ENCODE measurements at places on chromosomes 1 and 21. TPM values are rescaled to one million over a fixed set of nuclear protein-coding genes. Genes with fewer than 3 reads are reported as not detected.

SV2A gene
- total RNA-seq: 0.44 TPM

HEYL gene
- 21.2 TPM for total RNA-seq

DNA sequence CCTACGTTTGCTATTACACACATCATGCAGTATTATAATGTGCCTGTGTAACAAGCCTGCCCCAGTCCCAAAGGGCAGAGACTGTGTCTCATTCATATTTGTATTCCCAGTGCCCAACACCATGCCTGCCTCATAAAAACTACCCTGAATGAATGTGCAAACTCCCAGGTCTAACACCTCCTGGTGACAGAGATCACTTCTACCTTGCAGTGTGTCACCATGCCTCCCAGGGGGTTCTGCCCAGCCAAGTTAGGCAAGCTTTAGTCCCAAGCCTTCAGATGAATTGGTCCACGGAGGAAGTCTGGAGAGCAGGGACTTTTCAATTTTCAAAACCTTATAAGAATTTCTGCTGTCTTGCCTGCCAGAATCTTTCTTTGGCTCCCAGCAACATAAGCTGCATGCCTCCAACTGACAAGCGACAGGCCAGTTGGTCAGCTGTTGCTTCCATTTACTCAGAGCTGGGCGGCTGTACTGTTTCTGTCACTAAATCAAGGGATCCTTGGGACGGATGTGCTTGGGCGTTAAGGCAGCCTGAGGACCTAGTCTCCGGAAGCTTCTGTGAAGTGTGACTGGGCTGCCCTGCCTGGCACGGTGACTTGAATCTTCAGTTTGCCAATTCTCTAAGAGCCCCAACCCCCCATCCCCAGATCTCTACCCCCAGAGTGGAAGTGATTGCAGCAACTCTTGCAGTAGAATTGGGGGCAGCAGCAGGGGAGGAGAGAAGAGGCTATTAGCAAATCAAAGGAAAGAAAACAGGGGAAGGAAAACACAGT is 1.2 kb downstream of the RXRG start:
- DNase-seq: peak; percentile 35

- DNase-seq: no peak
Observed at GRCh38 chr1:71086331-71086730, 5.5 kb upstream of the ZRANB2 start.

GRCh38 chr1:60903591-60903990 is 178.8 kb upstream of the NFIA start:
- peak; percentile 73 for DNase-seq

- DNase-seq: no peak
Observed at GRCh38 chr1:207243442-207244408, 77.8 kb upstream of the CD55 start.

DNA sequence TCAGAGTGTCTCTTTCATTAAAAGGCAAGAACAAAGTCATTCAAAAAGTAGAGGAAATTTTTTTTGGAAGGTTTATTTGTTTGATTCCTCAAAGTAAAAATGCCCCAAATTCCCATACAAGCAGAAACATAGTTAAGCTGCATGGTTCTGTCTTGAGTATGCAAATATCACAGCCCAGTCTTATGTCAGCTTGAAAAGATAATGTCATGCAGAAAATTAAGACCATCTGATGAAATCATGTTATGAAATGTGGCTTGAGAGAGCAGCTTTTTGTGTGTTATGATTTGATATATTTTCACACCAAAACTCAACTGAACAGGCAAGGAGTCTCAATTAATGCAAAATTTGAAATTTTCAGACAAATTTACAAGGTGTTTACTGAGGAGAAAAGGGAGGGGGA is 411.0 kb downstream of the LMO4 start:
- no peak for DNase-seq

DNA sequence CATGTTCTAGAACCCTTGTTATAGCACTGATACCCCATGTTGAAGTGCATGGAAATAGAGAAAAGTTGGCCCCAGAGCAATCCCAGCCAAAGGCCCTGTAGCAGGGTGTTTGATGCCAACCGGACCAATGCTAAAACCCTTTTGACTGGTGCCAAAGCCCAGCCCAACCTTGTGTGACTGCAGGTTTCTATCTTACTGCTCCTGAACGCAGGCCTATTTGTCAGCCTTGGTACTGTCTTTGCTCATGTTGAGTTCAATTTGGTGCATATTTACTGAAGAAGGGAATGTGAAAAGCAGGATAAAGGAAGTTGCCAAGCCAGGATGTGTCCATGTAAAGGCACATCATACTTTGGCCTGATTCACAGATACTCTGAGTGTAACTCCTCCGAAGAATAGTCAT is 51.7 kb upstream of the NFASC start:
- DNase-seq: no peak

DNA sequence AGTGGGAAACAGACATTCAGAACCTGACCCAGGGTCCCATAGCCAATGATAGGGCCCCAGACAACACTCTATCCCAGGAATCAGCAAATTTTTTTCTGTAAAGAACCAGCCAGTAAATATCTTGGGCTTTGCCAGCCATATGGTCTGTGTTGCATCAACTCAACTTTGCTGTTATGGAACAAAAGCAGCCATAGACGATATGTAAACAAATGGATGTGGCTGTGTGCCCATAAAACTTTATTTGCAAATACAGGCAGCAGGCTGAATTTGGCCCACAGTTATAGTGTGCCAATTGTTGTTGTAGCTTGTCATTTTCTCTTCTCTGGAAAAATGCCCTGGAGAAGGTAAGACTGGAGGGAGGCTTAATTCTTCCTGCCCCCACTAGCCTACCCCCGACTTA is 431.1 kb upstream of the VAMP3 start:
- no peak for DNase-seq

DNA sequence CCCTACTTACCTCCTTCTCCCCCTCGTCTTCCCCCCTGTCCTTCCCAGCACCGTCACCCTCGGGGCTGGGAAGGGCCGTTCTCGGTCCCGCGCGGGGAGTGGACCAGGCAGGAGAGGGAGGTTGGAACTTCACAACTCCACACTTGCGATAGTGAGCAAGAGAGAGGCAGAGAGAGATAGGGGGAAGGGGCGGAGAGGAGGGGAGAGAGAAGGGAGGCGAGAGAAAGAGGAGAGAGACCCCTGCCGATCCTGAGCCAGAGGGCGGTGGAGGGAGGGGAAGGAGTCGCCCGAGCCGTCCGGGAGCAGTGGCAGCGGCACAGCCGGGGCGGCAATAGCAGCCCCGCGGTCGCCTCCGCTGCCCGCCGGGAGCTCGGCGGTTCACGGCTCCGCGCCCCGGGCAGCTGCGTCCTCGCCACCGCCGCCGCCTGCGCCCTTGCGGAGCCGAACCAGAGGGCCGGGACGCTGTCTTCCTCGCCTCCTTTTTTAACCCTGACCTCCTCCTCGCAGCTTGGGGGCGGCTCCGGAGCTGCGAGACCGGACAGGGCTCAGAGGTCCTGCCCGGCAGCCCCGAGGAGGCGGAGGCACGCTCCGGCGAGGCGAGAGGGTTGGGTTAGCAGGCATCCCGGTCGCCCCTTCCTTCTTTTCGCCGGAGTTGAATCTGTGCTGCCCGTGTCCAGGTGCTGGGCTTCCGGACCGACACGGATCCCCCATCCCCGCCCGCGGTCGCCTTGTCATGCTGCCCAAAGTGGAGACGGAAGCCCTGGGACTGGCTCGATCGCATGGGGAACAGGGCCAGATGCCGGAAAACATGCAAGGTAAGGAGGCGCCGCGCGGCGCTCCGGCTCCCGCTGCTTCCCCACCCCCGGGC is 11.7 kb downstream of the NR5A2 start:
- DNase-seq: no peak

All from left ventricle myocardium inferior (tissue), 1 donor.